ENCODE measurements at places on chromosomes 7 and 10. TPM values are rescaled to one million over a fixed set of nuclear protein-coding genes. Genes with fewer than 3 reads are reported as not detected.

Gene GPR146
- total RNA-seq, result 15.8 TPM

Gene PPP1R17
- total RNA-seq, result not detected

DNA sequence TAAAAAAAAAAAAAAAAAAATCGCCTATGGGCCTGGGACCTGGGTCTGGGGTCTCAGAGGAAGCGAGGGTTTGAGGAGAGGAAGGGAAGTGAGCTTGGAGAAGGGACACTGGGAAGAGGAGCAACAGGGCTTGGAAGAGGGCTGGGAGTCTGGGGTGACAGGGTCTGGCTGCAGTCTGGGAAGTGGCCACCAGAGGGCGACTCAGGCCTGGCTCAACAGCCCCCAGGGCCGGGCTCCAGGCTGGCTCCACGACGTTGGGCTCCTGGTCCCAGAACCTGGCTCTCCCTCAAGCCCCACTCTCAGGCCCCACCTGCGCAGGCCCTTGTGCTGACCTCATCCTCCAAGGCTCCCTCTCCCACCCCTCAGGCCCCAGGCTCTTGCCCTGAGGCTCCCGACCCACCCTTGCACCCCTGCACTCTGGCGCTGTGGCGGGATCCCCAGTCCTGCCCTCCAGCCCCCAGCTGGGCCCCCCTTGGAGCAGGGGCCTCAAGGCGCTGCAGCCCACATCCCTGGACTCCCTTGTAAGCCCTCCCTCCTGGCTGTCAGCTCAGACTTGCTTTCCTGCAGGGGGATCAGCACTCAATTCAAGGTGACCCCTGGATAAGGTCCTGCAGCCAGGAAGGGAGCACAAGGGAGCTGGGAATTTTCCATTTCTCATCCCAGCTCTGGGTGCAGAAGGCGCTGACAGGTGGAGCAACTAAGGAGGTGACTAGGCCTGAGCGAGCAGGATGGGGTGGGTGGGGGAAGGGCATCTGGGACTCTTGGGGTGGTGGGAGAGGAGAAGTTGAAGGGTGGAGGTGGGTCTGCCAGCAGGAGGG is 5.4 kb upstream of the SPACDR start:
- peak; percentile 92 for DNase-seq

DNA sequence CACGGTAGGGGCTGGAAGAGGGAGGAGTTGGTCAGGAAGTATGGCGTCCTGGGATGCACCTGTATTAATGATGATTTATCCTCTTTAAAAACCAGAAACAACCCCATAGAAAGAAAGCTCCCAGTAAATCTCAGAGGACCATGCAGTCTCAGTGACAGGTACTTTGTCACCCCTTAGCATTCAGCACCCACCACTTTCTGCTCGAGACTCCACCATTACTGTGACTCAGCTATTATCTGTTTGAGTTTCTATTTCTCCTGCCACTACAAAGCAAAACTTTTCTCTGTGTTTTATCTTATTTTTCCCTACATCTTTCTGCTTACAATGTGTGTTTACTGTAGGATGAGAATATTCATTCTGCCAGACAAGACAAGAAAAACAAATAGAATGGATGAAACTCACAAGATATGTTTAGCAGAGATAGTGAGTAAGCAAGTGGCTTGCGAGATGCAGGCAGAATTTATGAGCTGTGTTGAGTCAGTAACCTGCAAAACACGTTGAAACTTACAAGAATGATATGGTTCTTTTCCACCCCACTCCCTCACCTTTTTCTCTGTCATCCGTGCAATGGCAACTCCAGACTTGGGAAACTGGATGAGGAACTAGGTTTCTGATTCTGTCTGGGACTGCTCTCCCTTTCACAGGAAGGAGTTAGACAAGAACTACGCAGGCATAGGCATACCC is 127.1 kb downstream of the AOAH start:
- DNase-seq, result no peak
